ENCODE measurements at places on chromosomes 2 and 18. TPM values are rescaled to one million over a fixed set of nuclear protein-coding genes. Genes with fewer than 3 reads are reported as not detected.

Gene CPS1
- total RNA-seq = 2.7 TPM

Gene STK11IP
- 12.4 TPM for total RNA-seq

Gene ONECUT2
- total RNA-seq = 0.03 TPM

Gene AFF3
- total RNA-seq = 20.8 TPM

Gene COBLL1
- total RNA-seq = 18.0 TPM

Gene APCDD1
- total RNA-seq = 55.1 TPM

Gene SPC25
- 0.37 TPM for total RNA-seq

Gene SCN2A
- 0.13 TPM for total RNA-seq

Gene OST4
- total RNA-seq = 364 TPM

Gene ERBB4
- 17.9 TPM for total RNA-seq

GRCh38 chr2:240257940-240258580, 117.6 kb upstream of the OTOS start:
- DNase-seq = no peak

GRCh38 chr2:31383471-31384153, 30.9 kb downstream of the XDH start:
- DNase-seq = no peak

GRCh38 chr18:72768681-72769229, 99.0 kb downstream of the NETO1 start:
- DNase-seq = no peak

DNA sequence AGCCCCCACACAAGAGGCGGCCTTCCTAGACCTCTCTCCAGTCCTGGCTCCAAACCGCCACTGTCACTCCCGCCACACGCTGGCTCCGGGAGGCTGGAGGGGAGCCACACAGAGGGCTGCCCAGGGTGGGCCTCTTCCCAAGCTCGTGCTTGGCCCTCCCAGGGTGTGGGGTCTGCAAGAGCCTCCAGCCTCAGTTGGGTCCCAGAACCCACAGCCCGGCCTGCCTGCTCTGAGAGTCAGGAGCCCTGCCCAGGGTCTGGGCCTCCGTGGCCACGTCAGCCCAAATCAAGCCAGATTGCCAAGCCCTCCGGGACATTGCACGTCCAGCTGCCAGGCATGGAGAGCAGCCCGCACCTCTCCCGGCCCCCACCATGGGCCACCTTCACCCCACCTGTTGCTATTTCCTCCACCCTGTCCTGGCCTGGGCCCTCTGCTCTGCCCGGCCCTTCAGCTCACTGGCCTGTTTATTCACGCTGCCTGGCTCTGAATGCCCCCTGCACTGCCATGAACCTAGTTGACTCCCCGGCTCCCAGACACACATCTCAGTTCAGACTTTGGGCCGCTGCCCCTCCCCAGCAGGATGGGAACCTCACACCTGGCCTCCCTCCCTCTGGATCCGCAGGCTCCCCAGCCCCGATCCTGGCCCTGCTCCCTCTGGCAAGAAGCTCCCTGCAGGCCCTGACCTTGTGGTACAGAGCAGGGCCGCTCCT, 61.0 kb downstream of the BIN1 start:
- DNase-seq = no peak

DNA sequence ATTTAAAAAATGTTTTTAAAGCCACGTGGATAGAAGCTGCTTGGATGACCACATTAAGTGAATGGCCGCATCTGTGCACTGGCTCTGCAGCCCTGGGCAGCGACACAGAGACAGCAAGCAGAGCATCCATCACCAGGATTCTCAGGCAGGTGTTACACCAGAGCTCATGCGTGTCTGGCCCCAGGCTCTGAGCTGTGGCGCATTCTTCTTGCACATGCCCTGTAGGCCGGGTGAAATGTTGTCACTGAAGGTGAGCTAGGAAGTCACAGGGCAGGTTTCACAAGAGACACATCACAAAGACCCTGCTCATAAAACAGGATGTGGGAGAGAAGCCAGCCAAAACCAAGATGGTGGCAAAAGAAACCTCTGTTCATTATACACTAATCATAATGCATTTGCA, 8.4 kb upstream of the PXDN start:
- DNase-seq = no peak

DNA sequence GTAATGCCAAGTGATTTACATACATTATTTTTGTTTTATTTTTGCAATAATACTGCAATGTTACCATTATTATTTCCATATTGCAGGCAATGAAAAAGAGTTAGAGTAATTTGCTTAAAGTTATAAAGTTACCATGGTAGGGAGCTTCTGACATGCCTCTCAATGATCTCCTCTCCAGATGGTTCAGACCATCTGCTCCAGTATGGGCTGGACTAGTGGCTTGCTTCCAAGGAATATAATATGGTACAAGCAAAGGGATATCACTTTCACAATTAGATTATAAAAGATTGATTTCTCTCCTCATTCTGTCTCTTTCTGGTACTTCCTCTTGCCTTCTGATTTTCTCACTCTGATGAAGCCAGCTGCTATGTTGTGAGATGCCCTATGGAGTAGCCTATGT, 245.4 kb downstream of the INSIG2 start:
- no peak for DNase-seq

GRCh38 chr2:177799531-177799930, 273.0 kb downstream of the PDE11A start:
- DNase-seq = no peak

GRCh38 chr2:74507926-74508520, 528 bp upstream of the PCGF1 start:
- DNase-seq = no peak

- DNase-seq = no peak
These were observed 471.1 kb upstream of the SMIM21 start for GRCh38 chr18:75898651-75899050.

DNA sequence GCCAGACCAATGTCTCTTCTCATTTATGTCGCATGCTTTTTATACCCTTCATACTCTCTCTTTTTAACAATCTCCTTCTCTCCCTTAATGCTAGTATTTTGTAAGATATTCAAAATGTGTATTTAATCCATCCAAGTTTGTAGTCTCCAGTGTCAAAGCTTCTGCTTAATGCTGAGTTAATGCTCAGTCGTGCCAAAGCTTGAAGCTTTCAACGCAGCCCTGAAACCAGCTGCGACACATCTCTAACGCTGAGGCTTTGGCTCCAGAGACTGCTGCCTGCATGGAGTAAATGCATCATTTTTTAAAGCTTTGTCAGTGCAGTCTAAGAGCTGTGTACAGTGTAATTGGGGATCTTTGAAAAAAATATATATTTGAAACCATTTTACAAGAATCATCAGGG, 2108.8 kb upstream of the PIK3C3 start:
- DNase-seq = peak; percentile 48

- peak; percentile 82 for DNase-seq
These were observed 47.4 kb upstream of the SMAD7 start for GRCh38 chr18:48997985-48998831.

Data from left cardiac atrium (tissue), 4 donors.